Left forelimb (tissue), 1 donor: ENCODE measurements at places on chromosomes 2 and 18.

GRCh38 chr18:60279391-60279790 is 93.2 kb downstream of the MC4R start:
- DNase-seq = no peak

DNA sequence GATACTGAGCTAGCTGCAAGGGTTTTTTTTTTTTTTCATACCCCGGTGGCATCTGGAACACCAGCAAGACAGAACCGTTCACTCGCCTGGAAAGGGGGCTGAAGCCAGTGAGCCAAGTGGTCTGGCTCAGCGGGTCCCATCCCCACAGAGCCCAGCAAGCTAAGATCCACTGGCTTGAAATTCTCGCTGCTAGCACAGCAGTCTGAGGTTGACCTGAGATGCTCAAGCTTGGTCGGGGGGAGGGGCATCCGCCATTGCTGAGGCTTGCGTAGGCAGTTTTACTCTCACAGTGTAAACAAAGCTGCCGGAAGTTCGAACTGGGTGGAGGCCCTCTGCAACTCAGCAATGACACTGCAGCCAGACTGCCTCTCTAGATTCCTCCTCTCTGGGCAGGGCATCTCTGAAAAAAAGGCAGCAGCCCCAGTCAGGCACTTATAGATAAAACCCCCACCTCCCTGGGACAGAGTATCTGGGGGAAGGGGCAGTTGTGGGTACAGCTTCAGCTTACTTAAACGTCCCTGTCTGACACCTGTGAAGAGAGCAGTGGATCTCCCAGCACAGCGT is 5.1 kb upstream of the MIB1 start:
- no peak for DNase-seq

DNA sequence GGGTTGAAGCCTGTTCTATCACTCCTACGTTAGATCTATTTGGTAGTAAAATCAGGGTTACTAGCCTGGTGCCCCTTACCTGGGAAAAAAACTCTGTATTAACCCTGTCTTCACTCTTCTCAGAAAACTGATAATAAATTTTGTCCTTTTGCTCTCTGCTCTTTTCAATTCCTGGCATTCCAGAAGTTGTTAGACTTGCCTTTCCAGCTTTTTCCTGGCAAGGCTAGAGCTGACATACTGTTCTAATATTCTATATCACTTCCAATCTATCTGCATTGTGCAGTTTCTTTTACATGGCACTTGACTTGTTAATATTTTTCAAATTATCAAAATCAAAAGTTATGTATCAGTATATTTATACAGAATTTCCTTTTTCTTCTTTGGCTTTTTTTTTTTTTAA is 162.2 kb downstream of the FIGN start:
- DNase-seq = no peak

GRCh38 chr2:168611091-168611490 is 155.0 kb downstream of the CERS6 start:
- no peak for DNase-seq

- DNase-seq = no peak
Observed at GRCh38 chr2:222769941-222770340, 90.9 kb upstream of the ACSL3 start.

DNA sequence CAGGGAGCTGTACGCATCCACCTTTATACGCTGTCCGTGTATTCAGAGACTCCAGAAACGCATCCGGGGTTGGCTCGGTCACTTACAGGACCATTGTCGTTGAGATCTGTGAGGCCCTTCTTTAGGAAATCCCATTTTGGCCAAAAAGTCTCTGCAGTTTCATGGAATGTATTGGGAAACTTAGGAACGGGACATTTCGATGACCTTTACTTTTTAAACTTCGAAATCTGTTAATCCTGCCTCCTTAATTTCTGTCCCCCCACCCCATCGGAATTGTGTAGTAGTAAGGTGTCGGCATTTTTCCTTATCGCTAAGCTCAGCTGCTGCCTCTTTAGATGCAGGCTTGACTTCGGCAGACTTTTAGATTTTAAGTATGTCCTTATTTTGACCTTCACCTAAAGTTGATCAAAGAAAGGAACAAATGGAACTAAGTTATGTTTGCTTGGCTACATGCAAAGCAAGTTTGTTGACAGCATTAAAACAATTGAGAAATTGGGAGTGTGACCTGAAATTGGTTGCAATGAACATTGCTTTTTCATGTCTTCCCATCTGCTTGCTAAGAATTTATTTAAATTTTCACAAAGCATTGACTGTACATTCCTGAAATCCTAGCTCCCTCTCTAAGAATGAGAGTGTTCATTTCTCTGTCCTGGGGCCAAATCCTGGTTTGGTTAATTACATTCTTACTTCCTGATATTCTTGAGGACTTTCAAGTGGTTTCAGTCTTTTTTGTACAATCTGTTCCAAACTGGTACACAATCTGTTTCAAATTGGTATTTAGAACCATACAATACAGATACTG is 884 bp upstream of the RAPH1 start:
- DNase-seq = no peak
